ENCODE measurements at places on chromosomes 12 and 14.

DNA sequence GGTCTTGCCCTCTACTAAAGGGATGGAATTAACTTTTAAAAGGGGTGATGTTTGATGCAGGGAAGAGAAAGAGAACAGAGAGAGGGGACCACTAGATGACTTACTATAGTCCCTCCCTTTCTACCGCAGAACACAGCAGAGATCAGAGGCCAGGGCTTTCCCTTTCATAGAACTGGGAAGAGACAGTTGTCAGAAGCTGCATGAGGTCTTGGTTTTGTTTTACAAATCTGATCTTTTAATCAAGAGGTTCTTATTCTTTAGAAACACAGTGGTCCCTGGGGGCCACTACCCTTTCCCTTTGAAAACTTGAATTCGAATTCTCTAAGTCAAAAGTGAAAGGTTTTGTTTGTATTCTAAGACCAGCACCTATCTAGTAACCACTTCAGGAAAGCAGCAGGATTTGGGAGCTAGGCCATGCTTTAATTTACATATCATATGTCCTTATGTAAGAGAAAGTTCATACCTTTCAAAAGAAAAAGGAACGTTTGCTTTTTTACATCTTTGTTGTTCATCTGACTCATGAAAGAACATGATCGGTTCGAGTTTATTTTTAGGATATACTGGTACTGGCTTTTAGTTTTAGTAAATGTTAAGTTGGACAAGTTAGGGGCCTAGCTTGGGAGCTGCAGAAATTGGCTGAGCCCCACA lies 6.3 kb downstream of the FBXL14 start:
- no peak for DNase-seq

- DNase-seq = no peak
Measured at GRCh38 chr14:49769581-49770211, 1.7 kb downstream of the KLHDC2 start.

DNA sequence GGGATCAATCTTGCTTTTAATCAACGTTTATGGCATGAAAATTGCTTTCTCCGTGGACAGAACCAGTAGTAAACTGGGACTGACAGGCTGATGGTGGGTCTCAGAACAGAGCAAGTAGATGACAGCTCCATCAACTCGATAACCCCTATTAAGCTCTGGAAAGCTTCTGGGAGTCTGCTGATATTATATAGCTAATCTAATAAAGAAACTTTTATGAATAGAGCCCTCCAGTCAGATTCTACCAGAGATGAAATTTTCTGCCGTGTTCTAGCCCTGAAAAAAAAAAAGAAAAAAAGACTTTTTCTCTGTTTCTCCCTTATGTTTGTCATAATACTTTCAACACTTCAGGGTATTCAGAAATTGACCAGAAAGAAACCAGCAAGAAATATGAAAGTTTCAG lies 171.6 kb downstream of the APAF1 start:
- DNase-seq = no peak

DNA sequence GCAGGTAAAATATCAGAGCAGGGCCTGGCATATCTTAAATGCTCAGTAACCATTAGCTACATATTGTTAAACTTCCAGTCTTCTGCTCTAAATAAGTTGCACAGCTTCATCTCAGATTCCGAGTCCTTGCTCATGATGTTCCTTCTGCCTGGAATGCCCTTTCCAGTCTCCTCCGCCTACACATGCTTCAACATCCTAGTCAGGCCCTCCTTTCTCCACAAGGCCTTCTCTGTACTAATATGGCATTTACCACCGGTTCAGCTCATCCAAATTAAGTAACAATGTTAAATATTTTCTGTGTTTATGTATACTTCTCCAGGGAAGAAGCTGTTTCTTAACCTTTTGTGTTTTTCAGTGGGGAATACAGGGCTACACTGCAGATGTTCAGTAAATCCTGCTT lies 8.5 kb downstream of the DHH start:
- DNase-seq = no peak

- DNase-seq = no peak
Measured at GRCh38 chr12:130482448-130482847, 144.8 kb downstream of the PIWIL1 start.

- no peak for DNase-seq
Measured at GRCh38 chr14:102200690-102201352, 61.1 kb downstream of the WDR20 start.

GRCh38 chr12:127728285-127728684 lies 538.7 kb upstream of the TMEM132C start:
- no peak for DNase-seq

GRCh38 chr12:105443802-105444652 lies 113.5 kb downstream of the C12orf75 start:
- no peak for DNase-seq
